ENCODE measurements at places on chromosomes 2 and 18. TPM values are rescaled to one million over a fixed set of nuclear protein-coding genes. Genes with fewer than 3 reads are reported as not detected.

Gene FHOD3
- total RNA-seq, result 1.6 TPM

Gene MREG
- 5.4 TPM for total RNA-seq

Gene CYB5A
- 95.3 TPM for total RNA-seq

Gene COX7A2L
- total RNA-seq, result 98.7 TPM

Gene ASIC4
- total RNA-seq, result not detected

Gene C2orf66
- not detected for total RNA-seq

Gene ACOXL
- 1.2 TPM for total RNA-seq

Gene VWC2L
- total RNA-seq, result not detected

Data from thyroid gland (tissue), 4 donors.